Transverse colon (tissue), 4 donors: ENCODE measurements at places on chromosomes 3 and 15. TPM values are rescaled to one million over a fixed set of nuclear protein-coding genes. Genes with fewer than 3 reads are reported as not detected.
A peak's percentile ranks its signal among the peaks of the same experiment; 100 is the strongest.

FGF7 gene
- total RNA-seq: 18.6 TPM

PCYT1A gene
- 50.1 TPM for total RNA-seq

C2CD4A gene
- total RNA-seq: 2.8 TPM

SLC12A8 gene
- total RNA-seq: 7.4 TPM

MAGI1 gene
- 68.9 TPM for total RNA-seq

- no peaks in the 10 kb centered on the region for H3K4me1 ChIP-seq
- peaks cover 24% of the 10 kb centered on the region for H3K27me3 ChIP-seq
- no peak for DNase-seq
Observed at GRCh38 chr15:73845507-73845906, 27.9 kb upstream of the TBC1D21 start.

DNA sequence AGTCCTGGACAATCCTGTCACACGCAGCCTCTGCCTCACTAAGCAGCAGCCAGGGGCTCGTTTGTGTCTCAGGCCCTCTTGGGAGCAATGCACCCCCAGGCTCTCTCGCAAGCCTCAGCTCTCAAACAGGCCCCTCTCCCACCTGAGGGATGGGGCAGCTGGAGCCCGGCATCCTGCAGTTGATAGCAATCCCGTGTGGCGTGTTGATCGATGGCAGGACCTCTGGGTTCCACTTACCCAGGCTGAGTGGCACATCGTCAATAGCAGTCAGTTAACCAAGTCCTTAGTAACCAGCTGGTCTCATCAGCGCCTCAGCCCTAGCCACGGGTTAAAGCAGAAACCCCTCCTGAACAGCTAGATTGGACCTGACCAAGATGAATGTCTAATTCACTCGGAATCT lies 36.5 kb upstream of the PLXNA1 start:
- H3K4me1 ChIP-seq: no peaks in the 10 kb centered on the region
- DNase-seq: no peak
- H3K4me3 ChIP-seq: no peak overlapping the region
- no peak overlapping the region for H3K27ac ChIP-seq
- no peaks in the 10 kb centered on the region for H3K27me3 ChIP-seq

- peaks cover 16% of the 10 kb centered on the region for H3K36me3 ChIP-seq
- no peak overlapping the region for H3K4me3 ChIP-seq
- no peaks in the 10 kb centered on the region for H3K4me1 ChIP-seq
- peak overlapping the region; percentile 35 for H3K27ac ChIP-seq
- H3K27me3 ChIP-seq: no peaks in the 10 kb centered on the region
Observed at GRCh38 chr3:48747015-48747615, 30.1 kb upstream of the IP6K2 start.

DNA sequence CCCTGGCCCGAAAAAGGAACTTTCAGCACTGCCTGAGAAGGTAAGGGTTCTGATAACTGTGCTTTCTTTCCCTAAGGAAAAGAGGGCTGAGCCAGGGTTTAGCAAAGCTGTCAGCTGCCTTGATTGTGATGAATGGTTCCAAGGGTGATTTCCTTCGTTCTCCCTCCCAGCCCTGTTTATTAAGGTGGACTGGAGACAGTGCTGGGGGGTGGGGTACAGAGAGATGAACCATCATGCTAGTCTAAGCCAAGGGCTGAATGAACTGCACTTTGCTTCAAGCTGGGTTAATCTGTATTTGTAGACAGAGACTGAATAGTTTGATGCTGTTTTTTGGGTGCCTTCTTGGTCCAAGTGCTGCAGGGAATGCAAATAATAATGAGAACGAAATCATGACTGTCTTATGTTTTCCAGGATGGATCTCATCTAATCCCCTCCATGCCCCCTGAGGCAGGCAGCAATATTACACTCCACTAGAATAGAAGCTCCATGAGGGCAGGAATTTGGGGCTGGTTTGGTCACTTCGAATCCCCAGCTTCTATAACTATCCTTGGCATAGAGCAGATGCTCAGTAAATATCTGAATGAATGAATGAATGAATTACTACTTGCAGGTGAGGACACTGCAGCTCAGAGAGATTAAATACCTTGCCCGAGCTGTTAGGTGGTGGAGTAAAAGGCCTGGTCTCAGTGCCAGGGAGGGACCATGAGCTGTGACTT lies 10.9 kb downstream of the PXYLP1 start:
- no peak for DNase-seq
- H3K4me1 ChIP-seq: peaks cover 7% of the 10 kb centered on the region
- H3K27ac ChIP-seq: no peak overlapping the region
- H3K36me3 ChIP-seq: no peaks in the 10 kb centered on the region
- no peak overlapping the region for H3K4me3 ChIP-seq

DNA sequence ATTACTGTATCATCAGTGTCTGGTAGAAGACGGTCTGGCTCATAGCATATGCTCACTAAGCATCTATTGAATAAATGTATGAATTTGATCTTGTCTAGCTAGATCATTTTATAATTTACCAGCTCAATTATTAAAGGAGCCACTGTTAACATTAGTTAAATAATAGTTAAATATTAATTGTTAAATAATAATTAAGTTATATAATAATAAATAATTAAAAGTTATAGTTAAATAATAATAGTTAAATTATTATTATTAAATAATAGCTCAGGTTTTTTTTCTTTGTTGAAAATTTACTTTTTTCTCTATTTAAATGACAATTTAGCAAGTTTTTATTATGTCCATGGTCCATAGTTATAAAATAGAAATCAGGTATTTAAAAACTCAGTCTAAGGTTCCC lies 274.4 kb downstream of the OXSM start:
- no peak for DNase-seq
- no peak overlapping the region for H3K27ac ChIP-seq
- H3K27me3 ChIP-seq: no peaks in the 10 kb centered on the region
- no peak overlapping the region for H3K4me3 ChIP-seq

DNA sequence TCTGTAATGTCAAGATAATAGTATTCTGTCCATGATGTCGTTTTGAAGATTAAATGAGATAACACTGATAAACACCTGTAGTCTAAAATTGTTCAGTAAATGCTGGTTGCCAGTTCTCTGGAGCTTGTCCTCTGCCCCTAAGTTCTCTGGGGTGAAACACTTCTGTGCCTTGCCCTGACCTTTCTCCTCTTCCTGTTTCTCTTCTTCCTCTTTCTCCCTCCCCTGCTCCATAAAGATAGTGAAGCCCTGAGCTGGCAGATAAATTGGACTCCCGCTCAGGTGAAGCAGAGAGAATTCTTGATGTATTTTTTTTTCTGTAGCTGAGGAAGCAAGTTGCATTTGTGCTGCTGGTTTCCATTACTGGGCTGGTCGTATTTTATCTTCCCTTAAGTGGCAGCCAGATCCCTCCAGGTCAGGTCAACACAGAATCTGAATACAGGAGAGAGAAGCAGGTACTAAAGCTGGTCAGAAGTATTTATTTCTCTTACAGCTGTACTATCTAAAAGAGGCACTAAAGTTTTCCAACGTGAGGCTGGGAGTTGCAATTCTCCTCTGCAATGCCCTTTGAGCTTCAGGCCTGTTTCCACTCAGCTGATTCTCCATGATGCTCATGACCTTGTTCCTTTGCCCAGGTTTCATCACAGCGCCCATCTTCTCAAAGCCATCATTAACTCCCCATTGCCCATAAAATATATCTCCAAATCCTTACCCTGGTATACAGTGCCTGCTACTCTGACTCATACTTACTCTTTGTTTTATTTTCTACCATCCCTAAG lies 319.3 kb upstream of the CFAP20DC start:
- H3K27me3 ChIP-seq: no peaks in the 10 kb centered on the region
- H3K27ac ChIP-seq: no peak overlapping the region
- H3K4me3 ChIP-seq: no peak overlapping the region
- no peaks in the 10 kb centered on the region for H3K4me1 ChIP-seq

GRCh38 chr15:79635897-79636561 lies 203.9 kb downstream of the MINAR1 start:
- H3K27ac ChIP-seq: no peak overlapping the region
- H3K4me3 ChIP-seq: no peak overlapping the region
- H3K27me3 ChIP-seq: no peaks in the 10 kb centered on the region

DNA sequence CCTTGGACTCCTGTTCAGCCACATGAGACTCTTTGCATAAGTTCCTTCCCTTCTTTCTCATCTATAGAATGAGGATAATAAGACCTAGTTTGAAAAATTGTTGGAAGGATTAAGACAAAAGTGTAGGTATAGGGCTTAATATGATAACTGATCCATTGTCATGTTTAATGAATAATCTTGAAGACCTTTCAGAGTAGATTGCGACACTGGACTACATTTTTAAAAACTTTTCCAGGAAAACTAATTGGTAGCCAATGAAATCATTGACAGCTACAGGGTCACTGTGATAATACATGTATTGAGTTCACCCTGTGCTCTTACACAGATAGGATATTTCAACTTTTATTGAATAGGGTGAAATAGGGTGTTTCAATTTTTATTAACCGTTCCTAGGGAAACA lies 78.5 kb upstream of the FBN1 start:
- H3K27ac ChIP-seq: no peak overlapping the region
- no peaks in the 10 kb centered on the region for H3K36me3 ChIP-seq
- H3K4me3 ChIP-seq: no peak overlapping the region
- DNase-seq: no peak
- H3K4me1 ChIP-seq: no peaks in the 10 kb centered on the region

GRCh38 chr3:99524559-99524958 lies 113.8 kb upstream of the COL8A1 start:
- no peaks in the 10 kb centered on the region for H3K36me3 ChIP-seq
- no peaks in the 10 kb centered on the region for H3K27me3 ChIP-seq
- no peaks in the 10 kb centered on the region for H3K4me1 ChIP-seq
- DNase-seq: no peak
- H3K4me3 ChIP-seq: no peak overlapping the region

DNA sequence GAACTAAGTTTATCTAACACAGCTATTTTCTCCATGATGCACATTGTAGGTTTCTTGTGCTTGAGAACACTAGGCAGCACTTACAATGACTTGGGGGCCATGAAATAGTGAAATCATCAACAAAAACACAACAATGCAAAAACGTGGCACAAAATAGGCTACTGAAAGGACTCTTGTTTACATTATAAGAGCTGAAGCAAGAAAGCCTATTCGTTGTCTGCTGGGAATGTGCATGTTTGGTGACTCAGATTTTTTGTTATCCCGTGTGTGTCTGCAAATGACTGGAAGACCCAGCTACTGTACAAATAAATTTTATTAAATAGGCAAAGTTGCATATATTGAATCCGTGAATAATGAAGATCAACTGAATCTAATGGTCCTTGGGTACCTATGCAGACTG lies 85.0 kb downstream of the TCF12 start:
- H3K27ac ChIP-seq: no peak overlapping the region
- no peak for DNase-seq

- no peak overlapping the region for H3K27ac ChIP-seq
- H3K27me3 ChIP-seq: no peaks in the 10 kb centered on the region
- no peaks in the 10 kb centered on the region for H3K4me1 ChIP-seq
Observed at GRCh38 chr3:172339892-172340291, 108.4 kb downstream of the GHSR start.

DNA sequence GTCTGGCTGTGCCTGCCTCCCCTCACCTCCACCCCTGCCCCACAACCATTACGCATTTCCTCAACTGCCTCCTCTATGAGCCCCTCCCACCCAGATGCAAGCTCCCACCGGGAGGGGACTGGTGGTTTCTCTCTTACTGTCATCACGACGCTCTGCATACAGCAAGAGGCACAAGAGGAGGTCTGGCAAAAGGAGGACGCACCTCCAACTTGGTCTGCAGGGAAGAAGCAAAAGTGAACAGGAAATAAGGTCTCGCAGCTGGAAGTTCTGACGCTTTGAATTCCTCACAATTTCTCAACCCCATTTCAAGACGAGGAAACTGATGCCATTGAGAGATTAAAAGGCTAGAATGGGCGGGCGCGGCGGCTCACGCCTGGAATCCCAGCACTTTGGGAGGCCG lies 42.3 kb upstream of the MUC4 start:
- no peak overlapping the region for H3K27ac ChIP-seq
- no peaks in the 10 kb centered on the region for H3K27me3 ChIP-seq
- DNase-seq: no peak
- no peaks in the 10 kb centered on the region for H3K36me3 ChIP-seq

GRCh38 chr3:170204023-170204472 lies 18.2 kb upstream of the PRKCI start:
- DNase-seq: no peak
- no peaks in the 10 kb centered on the region for H3K4me1 ChIP-seq
- H3K36me3 ChIP-seq: no peaks in the 10 kb centered on the region
- H3K27me3 ChIP-seq: no peaks in the 10 kb centered on the region
- no peak overlapping the region for H3K4me3 ChIP-seq
- no peak overlapping the region for H3K27ac ChIP-seq

GRCh38 chr3:194950906-194951628 lies 265.4 kb downstream of the FAM43A start:
- H3K27ac ChIP-seq: no peak overlapping the region
- no peak for DNase-seq
- H3K4me1 ChIP-seq: peaks cover 7% of the 10 kb centered on the region
- H3K36me3 ChIP-seq: no peaks in the 10 kb centered on the region
- no peak overlapping the region for H3K4me3 ChIP-seq

DNA sequence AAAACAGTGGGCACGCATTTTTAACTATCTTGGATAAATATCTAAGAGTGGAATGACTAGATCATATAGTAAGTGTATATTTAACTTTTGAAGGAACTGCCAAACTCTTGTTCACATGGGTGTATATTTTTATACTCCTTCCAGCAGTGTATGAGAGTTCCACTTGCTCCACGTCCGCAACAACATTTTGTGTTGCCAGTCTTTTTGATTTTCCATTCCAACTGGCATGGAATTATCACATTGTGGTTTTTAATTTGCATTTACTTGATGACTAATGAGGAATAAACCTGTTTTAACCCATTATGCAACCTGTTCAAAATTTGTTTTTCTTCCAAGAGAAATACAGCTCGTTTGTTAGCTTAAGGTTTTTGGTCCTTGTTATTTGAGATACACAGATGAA lies 51.6 kb downstream of the ZNF621 start:
- H3K4me1 ChIP-seq: no peaks in the 10 kb centered on the region
- H3K36me3 ChIP-seq: no peaks in the 10 kb centered on the region
- H3K27me3 ChIP-seq: no peaks in the 10 kb centered on the region
- H3K4me3 ChIP-seq: no peak overlapping the region
- no peak for DNase-seq

DNA sequence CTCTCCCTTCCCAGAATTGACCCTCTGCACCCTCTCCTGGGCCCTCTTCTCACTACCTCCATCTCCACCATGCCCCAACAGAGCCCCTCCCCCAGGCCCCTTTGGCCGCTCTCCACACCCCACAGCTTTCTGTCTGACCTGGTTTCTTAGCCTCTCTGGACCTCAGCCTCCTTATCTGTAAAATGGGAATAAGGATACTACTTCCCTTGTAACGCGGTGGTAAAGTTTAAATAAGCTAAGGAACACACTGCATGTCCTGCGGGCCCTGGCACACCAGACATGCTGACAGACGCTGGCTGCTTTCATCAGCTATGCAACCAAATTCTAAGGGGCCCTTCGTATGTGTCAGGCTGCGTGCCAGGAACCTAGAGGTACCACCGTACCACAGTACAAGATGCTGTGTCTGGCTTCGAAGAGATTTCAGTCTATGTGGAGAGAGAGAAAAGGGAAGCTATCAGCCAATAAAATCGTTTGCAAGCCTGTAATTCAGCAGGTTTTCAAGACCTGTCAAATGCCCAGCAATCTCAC lies 777 bp upstream of the SLC51A start:
- no peaks in the 10 kb centered on the region for H3K36me3 ChIP-seq
- no peaks in the 10 kb centered on the region for H3K27me3 ChIP-seq
- peak overlapping the region; percentile 17 for H3K27ac ChIP-seq
- H3K4me3 ChIP-seq: no peak overlapping the region
